Right ventricle myocardium superior (tissue), 1 donor: ENCODE measurements at places on chromosomes 5 and 9.

GRCh38 chr5:141326088-141326854, 4.0 kb upstream of the PCDHGA1 start:
- peak; percentile 81 for DNase-seq

- DNase-seq, result no peak
Observed at GRCh38 chr5:39498278-39498952, 73.6 kb upstream of the DAB2 start.

GRCh38 chr9:89426384-89426961, 71.4 kb downstream of the SEMA4D start:
- no peak for DNase-seq

GRCh38 chr9:6186691-6187090, 28.9 kb upstream of the IL33 start:
- no peak for DNase-seq

DNA sequence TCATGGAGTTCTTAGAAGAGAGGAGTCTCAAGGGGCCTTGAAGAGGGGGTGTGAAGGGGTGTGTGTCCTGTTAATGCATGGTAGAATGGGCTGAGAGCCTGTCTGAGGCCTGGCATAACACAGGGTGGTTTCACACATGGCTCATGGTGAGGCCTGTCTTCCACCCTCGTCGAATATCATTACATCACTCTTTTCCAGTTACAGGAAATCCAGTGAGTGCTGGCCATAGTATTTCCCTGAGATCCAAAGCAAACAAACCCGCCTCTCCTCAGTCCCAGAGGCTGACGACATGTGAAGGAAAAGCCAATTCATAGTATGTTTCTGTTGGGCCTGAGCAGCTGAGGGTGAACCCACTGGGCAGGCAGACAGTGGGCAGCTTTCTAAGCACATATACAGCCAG, 159.4 kb upstream of the NR3C1 start:
- DNase-seq, result peak; percentile 37

- DNase-seq, result no peak
Observed at GRCh38 chr5:17314907-17315471, 97.6 kb downstream of the BASP1 start.

- no peak for DNase-seq
Observed at GRCh38 chr5:43156388-43156787, 35.6 kb upstream of the NIM1K start.

- DNase-seq, result no peak
Observed at GRCh38 chr9:38129366-38129765, 60.3 kb upstream of the SHB start.

- DNase-seq, result no peak
Observed at GRCh38 chr9:13860019-13860418, 453.9 kb downstream of the NFIB start.

GRCh38 chr5:56565644-56566043, 249.7 kb upstream of the MAP3K1 start:
- peak; percentile 30 for DNase-seq

DNA sequence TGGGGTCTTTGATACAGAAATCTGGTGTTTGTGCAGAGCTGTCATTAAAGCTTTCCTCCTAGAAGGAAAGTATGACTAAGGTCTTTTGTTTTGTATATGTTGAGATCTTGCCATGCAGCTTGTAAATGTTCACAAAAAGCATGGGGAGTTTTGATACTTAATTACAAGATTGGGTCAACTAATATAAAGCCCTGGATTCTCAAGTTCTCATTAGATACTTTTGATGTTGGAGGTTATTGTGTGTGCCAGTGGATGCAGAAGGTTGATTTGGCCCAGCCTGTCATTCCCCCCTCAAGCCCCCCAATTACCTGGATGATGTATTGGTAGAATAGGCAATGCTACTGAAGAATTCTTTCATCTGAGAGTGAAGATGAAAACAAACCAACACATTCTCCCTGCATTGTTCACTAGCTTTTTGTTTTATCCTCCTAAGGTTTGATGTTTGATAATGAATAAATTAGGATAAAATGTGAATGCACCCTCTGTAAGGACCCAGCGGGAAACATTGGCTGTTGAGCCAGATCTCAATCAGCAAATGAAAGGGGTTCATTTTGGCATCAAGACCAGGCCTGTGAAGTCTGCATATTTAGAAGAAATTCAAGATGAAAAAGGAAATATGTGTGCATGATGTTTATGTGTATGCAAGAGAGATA, 61.9 kb upstream of the ADAMTS19 start:
- DNase-seq, result no peak

DNA sequence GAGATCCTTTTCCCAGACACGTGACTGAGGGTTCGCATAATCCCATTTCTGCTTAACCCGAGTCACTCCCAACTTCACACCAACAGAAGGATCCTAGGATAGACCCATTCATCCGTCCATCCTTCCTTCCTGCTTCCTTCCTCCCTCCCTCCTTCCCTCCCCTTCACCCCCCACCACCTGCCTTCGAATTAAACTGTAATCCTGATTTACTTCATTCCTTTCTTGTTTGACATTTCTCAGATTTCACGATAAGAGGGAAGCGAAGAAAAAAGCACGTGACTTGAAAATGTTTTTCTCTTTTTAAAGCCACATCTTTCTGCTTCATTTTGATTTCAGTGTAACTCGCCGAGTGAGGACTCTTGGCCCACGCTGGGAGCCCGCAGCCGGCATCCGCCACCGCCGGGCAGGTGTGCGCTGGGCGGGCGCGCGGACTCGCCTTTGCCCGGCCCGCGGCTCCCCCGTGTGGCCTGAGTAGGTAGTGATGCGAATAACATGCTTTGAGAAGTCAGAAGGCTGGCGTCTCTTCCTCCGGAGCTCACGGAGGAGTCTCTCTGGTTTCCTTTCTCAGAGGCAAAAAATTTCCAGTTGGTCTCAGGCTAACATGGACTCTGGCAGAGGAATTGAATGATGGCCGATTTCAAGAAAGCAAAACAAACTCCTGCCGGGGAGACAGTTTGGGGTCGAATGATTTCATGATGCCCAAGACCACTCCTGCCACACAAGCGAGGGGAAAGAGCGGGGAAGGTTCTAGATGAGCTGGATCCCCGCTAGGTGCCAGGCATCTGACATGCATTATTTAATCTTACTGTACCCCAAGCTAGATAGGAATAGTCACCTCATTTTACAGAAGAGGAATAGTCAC, 117.7 kb downstream of the SLC12A2 start:
- DNase-seq, result peak; percentile 89

DNA sequence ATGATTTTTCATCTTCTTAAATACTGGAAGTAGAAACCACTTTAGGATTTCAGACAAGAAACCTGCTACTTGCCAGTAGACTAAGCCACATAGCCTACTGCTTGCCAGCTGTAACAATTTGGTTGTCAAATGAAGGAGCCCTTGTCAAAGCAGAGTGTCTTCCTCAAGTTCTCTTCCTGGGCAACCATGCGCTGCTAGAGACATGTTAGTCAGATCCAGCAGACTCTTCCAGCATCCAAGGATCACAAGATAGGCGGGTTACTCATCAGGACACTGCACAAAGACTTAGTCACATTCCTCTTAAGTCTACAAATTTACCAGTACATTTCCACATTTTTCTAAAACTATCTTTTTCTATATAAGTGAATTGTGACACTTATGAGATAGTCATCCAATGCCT, 24.4 kb downstream of the SKIC3 start:
- DNase-seq, result no peak

DNA sequence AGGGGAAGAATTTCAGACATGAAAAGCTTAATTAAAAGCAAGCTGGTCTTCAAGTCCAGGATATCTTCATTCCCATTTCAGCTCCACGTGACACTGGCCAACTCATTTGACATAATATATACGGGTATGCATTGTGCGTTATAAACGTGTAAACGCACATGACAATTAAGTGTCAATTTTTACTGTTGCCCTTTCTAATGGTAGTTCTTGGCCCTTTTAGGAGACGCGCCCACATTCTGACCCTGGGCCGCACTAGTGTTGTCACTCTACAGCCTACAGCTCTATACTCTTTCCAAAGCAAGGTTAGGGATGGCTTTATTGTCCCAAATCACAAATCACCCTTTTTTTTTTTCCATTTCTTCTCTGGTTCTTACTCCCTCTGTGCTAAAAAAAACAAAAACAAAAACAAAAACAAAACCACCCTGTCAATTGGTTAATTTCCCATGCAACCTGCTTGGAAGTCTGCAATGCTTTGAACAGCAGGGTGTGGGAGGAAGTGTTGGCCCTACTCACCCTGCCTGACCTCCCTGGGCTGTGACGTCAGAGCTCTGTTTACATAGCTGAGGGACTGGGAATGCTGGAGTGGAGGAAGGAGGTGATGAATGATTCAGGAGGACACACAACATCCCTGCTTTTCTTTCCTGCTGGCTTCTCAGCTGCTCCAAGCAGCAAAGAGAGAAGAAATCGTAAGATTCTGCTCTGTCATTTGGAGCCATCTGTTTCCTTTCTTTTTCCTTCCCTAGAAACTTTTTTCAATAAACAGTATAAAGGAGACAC, 19.3 kb downstream of the RFK start:
- DNase-seq, result peak; percentile 80

DNA sequence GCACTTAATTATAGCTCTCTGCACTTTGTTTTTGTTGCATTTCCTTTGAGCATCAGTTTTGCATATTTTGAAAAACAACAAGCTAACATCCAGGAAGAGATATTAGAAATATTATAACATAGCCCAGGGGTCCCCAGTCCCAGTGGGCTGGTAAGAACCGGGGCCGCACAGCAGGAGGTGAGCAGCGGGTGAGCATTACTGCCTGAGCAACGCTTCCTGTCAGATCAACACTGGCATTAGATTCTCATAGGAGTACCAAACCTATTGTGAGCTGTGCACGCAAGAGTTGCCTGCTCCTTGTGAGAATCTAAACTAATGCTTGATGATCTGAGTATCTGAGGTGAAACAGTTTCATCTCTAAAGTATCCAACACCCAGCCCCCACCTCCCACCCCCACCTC, 675.9 kb upstream of the ZNF608 start:
- DNase-seq, result no peak

- no peak for DNase-seq
Observed at GRCh38 chr9:72681283-72681630, 159.8 kb downstream of the TMC1 start.

DNA sequence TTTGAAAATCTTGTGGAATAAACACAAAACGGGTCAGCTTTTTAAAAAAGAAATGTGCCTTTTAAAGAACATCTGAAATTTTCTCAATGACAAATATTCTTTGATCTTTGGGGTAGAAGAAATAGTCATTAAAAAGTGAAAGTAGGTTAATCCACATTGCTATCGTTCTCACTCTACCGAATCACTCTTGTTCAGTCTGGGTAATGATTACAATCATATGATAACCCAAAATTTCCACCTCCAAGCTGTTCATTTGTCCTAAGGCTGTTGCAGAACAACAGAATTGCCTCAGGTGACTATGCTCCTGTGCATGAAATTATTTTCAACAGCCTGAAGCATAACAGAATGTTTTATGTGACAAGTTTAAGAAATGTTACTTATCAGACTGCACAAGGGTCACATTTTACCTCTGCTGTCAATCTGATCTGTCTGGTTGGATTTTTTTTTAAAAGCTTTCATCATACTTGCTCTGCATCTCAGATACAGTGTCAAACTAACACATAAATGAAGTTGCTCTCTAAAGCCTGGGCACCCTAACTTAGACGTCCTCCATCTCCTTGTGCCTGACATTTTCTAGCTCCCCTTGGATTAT, 227.3 kb downstream of the LURAP1L start:
- no peak for DNase-seq

DNA sequence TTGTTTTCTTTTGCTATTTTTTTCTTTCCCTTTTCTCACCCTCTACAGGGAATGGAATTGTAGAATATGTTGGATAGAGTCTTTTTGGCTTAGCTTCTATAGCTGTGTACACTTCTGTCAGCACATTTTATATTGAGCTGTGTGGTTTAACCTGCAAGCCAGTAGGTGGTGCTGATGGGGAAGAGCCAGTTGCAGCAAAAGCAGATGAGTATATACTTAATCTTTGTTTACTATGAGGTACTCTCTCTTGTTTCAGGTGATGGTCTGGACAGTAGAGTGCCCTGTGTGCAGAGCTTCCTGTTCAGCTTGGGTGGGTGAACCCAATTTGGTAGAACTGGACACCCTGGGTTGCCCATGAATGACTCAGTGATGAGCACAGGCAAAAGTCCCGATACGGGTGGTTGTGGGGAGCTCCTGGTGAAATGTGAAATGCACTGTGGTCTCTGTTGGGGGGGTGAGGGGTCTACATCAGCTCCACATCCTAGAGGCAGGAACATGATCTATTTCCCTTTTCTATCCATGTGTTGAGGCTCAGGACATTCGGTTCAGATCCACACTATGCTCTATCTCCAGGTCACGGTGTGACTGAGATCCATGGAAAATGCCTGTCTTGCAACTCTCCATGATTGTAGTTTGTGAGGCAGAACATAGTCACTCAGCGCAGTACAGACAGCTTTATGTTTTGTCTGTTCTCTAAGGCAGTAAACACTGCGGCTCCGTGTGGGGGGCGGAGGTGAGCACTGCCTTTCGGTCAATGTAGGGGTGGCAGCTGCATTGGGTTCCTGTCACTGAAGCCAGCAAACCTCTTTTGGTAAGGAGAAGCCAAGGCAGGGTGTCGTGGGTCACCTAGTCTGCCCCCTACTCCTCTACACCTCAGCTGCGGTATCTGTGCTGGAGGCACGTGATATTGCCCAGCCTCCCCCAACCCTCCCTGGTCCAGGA, 353.2 kb downstream of the PRR16 start:
- no peak for DNase-seq

DNA sequence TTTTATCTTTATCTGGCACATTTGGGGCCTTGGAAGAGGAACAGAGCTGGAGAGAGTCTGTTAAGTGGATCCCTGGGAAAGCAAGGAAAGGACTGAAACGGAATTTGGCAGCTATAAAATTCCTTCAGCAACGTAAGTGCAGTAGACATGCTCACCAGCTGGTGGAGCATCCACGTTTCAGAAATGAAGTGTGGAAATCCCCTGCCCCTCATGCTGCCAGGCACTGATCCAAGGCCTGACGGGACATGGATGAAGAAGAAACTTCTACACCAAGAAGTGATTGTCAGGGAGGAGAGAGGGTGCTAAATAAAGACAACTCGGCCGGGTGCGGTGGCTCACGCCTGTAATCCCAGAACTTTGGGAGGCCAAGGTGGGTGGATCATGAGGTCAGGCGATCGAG, 209.3 kb downstream of the ROR2 start:
- DNase-seq, result peak; percentile 66

DNA sequence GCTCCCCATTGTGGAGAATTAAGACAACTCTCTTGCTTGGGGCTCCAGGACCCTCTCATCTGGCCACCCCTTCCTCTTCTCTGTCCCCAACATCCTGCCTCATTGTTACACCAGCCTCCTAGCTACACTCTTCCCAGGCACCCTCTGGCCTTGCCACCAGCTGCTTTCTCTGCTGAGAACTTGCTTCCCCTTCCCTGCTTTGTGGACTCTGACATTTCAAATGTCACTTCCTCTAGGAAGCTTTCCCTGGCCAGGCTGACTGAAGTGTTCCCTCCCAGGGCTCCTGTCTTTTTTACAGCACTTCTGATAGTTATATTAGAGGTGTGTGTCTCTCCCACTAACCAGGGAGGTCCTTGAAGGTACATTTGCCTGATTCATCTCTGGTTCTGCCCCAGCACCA, 194.0 kb upstream of the KLF4 start:
- peak; percentile 51 for DNase-seq

DNA sequence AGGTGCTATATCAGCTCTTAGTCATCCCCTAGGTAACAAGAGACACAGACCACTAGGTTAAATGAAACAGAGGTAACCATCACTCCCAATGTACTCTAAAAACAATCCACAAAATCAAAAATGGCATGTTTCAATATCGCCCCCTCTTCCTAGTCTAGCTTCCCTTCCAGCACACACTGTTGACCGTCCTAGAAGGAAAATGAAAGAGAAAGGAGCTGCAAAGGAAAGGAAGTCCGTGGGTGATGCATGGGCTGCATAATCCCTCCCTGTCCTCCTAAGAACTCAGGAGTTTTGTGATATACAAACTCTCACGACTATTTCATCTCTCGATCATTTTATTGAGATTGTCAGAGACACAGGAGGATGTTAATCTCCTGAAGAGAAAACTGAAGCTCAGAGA, 101.6 kb downstream of the RFK start:
- no peak for DNase-seq
